Stimulated activated naive CD8-positive, alpha-beta T cell treated with anti-CD3 and anti-CD28 coated beads, Interleukin-15, Interleukin-2, amounts not matched to agents 100 U/mL and 50 U/mL, for 24 hours (primary cell): ENCODE measurements at places on chromosomes 12 and 14.
A peak's percentile ranks its signal among the peaks of the same experiment; 100 is the strongest.

DNA sequence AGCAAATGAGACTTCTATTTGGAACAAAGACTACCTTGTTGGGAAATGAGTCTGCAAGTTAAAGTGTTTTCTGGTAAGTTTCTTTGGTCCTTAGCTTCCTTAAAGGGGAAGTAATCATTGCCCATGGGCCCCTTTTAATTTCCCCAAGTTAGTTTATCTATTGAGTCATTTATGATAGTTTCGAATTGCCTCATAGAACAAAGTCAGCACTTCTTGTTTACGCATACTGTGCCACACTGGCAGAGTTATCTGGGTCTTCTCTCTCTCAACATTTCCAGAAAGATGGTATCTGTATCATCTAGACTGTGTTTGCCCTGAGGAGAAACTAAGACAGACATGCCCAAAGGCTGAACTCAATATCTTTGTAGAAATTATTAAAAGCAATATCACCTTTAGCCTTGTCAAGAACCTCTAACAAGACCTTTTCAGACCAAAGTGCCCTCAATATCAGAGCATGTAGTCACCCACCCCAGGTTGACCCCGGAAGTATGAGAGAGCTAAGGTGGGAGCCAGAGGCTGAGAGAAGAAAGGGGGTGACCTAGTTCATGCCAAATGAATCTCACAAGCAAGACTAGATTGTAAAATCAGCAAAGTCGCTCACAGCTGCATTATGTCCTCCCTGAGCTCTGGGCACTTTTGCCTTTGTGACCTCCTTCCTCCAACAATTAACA, 40.0 kb downstream of the GPR65 start:
- DNase-seq: no peak

DNA sequence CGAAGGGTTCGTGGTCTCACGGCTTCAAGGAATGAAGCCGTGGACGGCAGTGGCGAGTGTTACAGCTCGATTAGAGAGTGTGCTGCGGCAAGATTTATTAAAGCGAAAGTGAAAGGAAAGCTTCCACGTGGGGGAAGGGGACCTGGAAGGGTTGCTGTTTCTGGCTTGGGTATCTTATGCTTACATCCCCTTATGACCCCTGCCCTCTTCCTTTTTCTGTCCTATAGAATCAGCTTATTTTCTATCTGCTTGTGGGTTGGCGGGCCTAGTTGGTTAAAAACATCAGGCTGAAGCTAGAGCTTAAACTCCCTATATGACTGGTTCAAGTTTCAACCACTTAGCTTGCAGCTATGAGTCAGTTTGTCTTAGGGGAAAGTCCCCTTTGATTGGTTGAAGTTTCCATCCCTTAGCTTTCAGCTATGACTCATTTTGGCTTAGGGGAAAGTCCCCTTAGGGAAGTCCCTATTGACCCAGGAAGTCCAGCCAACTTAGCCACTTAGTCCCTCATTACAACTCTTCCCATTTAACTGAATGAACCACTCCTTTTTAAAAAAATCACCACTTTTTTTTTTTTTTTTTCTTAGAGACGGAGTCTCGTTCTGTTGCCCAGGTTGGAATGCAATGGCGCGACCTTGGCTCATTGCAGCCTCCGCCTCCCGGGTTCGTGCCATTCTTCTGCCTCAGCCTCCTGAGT, 1494.7 kb upstream of the TMEM132C start:
- peak; percentile 9 for DNase-seq

GRCh38 chr12:95248095-95248494, 30.5 kb downstream of the VEZT start:
- no peak for DNase-seq

DNA sequence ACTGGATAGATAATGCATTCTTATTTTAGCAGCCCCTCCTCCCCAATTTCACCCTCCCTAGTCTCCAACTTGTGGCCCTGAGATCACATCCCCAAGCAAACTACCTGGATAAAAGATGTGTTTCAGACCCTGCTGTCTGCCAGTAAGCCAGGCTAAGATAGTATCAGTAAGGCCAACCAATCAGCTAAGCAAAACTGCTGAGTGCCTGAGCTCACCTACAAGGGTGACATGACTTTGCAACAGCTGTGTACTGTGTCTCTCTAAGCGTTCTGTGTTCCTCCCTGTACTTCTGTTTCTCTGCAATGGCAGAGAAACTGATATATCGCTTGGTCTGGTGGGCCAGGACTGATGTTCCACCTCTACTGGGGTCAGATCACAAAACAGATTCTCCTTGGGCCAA, 224.9 kb downstream of the BTG1 start:
- DNase-seq: no peak

DNA sequence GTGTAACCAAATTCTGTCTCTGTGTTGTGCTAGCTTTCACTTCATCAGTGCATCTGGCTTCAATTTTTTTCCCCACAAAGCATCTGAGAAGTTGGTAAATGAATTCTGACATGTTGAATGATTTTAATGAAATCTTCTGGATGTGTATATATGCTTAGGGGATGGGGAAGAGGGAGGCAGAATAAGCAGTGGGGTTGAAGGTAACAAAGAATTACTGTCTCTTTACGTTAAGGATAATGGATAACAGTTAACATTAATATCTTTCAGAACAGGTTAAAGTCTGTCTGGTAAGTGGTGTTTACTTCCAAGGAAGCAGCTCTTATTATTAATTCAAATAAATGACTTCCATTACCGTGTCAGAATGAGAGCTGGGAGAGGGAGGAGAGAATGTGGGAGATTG, 261.7 kb downstream of the ERC1 start:
- no peak for DNase-seq

- no peak for DNase-seq
These were observed 6.8 kb downstream of the SLC25A47 start for GRCh38 chr14:100330007-100330344.

DNA sequence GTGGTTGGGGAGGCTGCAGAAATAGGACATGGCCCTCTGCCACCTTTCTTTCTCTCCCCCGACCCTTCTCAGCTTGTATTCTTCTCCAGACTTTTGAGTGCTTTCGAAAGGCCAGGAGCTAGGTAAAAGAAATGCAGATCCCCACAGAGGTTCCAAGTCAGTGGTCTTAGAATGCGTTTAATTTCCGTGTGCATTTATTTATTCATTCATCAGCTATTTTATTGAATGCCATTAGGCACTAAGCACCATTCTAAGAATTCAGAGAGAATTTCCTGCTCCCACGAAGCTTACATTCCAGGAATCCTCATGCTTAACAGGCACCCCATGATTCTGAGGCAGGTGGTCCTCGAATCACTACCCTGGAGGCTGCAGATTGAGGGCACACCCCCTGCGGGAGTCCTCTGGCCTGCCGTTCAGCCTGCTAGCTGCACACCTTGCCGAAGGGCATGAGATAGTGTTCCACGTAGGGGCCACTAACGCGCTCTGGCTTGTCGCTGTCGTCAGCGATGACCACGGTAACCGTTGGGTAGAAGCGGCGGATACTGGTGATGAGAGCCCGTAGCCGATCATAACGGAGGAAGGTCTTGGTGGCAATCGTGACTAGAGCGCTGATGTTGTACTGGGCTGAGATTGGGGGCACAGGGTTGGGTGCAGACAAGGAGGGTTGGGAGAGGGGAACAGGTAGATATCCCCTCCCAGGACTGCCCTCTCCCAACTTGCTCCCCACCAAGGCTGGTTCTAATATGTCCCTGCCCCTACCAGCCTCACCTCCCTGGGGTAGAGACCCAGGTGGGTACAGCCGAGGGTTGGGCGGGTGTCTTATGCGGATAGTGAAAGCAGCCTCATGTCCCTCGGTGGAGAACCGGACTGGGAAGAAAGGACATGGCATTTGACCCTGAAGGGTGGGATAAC, 4.5 kb downstream of the B4GALNT1 start:
- no peak for DNase-seq

DNA sequence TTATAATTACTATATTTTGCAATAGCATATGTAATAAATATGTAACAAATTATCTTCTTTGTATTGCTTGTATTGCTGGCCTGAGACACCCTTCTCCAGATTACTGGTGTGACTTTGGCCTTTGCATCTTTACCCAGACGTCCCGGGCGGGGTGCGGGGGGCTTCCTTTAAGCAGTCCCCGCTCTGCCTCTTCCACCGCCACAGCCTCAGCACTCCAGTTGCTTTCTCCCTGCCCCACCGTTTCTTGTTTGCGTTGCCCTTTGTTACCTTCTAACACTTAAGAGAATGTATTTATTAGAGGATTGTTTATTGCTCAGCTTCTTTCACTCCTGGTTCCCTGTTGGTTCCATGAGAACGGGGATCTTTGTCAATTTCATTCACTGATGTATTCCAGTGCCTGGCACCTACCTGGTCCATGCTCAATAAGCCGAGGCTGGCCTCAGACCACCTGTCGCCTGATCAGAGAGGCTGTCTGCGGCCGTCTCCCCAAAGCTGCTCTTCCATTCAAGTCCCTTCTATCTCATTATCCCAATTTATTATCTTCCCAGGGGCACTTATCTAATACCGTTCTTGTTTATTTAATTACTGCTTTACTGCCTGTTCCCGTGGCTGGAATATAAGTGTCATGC, 100.5 kb upstream of the RFLNA start:
- no peak for DNase-seq

GRCh38 chr12:99619389-99620158, 28.0 kb upstream of the GARIN6 start:
- no peak for DNase-seq

DNA sequence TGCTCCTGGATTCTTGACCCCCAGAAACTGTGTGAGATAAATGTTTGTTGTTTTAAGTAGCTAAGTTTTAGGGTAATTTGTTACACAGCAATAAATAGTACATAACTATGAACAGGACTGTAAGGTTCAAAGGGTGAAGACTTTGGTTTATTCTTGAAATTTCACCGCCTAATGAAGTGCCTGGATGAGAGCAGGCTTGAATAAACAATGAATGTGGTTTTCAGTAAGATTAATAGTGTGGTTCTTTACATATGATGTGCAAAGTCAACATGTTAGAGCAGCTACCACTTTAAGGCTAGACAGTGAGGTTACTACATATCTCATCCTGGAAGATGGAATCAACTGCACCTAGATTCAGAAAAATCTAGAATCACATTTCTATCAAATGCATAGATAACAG, 145.2 kb upstream of the BTG1 start:
- no peak for DNase-seq

DNA sequence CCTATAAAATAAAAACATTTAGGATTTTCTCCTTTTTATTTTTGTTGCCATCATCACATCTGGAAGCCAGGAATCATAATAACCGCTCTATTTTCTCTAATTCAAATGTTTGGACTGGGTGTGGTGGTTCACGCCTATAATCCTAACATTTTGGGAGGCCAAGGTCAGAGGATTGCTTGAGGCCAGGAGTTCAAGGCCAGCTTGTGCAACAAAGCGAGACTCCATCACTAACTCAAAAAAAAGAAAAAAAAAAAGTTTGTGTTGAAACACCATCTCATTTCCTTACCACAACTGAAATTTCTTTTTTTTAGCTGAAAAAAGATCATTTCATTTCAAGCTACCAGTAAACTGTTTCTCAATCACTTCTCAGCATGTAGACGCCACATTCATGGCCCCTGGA, 8.8 kb upstream of the BAZ1A start:
- DNase-seq: no peak

DNA sequence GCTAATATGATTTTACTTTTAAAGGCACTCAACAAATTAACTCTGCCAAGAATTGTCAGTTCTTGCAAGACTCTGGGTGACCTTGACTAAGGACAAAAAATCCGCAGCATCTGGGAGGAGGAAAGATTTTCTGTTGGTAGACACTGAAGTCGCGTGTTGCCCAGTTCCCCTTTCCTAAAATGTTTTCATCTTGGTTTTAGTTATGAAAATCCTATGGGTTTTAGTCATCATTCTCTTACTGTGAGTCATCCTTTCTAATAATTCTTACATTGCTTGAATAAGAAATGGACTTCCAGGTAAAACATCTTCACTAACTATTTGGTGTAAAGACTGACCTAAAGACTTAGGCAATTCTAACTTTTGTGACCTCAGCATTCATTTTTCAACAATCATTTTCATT, 9.1 kb downstream of the GSG1 start:
- DNase-seq: no peak

GRCh38 chr12:132608231-132609171, 1.9 kb downstream of the LRCOL1 start:
- DNase-seq: no peak

- no peak for DNase-seq
These were observed 926.8 kb downstream of the BCL11B start for GRCh38 chr14:98345161-98345560.

GRCh38 chr12:67354966-67355365, 85.8 kb downstream of the CAND1 start:
- DNase-seq: no peak

DNA sequence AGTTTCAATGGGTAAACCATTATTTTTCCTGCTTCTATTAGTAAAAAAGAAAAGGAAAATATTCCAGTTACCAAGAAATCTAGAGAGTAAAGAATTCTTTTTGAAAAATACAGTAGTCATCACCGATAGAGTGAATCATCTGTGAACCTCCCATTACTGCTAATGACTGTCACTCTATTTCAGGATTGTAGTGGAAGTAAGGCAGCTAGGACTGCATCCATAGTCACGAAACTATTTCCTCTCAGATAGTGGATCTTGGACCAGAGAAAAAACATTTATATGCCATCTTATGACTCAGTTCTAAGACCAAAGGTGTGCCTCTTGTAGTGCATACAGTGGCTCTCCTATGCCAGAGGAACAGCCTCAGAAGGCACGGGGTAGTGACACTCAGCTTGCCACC, 173.9 kb upstream of the PLEKHA5 start:
- no peak for DNase-seq
